ENCODE measurements at places on chromosomes 5 and 9. TPM values are rescaled to one million over a fixed set of nuclear protein-coding genes. Genes with fewer than 3 reads are reported as not detected.

DNA sequence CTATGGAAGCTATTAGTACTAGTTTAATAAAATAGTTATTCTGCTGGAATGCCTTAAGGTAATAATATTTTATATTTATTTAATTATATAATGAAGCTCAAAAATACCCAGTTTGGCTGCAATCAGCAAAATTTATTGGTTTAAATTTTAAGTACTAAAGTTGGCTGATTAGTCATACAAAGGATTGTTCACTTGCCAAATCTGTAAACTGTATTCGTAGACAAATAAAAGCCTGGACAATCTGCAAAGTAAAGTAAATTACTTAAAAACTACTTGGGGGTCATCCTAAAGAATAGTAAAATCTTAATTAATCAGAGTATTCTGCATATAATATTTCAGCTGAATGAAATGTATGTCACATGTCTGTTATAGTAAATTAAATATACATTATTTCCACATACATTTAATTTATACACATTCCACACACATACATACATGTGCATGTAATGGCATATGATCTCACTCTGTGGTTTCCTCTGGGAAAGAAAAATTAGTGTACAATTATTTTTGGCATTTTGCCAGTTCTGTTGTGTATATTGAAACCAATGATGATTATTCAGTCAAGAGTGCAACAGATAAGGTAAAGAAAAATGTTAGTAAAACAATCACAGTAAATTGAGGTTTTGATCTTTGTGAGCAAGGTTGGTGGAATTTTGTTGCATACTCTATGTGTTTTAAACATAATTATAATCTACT lies 455.9 kb downstream of the CDH9 start:
- H3K27ac ChIP-seq, result no peak overlapping the region
- no peak for DNase-seq
- H3K36me3 ChIP-seq, result no peaks in the 10 kb centered on the region

Gene PCDHGB5
- 4.8 TPM for total RNA-seq

Gene N4BP3
- 1.8 TPM for total RNA-seq

Gene NME5
- 5.4 TPM for total RNA-seq

DNA sequence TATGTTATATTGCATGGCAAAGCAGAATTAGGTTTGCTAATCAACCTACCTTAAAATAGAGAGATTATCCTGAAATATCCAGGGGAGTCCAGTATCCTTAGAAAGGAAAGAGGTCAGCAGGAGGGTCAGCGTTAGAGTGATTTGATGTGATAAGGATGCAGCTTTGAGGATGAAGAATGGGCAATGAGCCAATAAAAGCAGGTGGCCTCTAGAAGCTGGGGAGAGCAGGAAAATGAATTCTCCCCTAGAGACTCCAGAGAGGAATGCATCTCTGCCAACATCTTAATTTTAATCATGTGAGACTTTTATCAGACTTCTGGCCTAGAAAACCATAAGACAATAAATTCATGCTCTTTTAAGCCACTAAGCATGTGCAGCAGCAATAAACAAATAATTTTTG lies 65.7 kb upstream of the SYK start:
- H3K27ac ChIP-seq, result no peak overlapping the region
- no peak overlapping the region for H3K4me3 ChIP-seq
- no peaks in the 10 kb centered on the region for H3K27me3 ChIP-seq
- H3K36me3 ChIP-seq, result no peaks in the 10 kb centered on the region
- H3K4me1 ChIP-seq, result no peaks in the 10 kb centered on the region

- peaks cover 56% of the 10 kb centered on the region for H3K4me1 ChIP-seq
- H3K36me3 ChIP-seq, result no peaks in the 10 kb centered on the region
- peak overlapping the region; percentile 72 for H3K27ac ChIP-seq
- no peaks in the 10 kb centered on the region for H3K27me3 ChIP-seq
- DNase-seq, result no peak
- H3K4me3 ChIP-seq, result peak overlapping the region; percentile 16
Observed at GRCh38 chr5:32027717-32028458, 146.2 kb downstream of the GOLPH3 start.

Gene DNAH5
- 1.2 TPM for total RNA-seq

DNA sequence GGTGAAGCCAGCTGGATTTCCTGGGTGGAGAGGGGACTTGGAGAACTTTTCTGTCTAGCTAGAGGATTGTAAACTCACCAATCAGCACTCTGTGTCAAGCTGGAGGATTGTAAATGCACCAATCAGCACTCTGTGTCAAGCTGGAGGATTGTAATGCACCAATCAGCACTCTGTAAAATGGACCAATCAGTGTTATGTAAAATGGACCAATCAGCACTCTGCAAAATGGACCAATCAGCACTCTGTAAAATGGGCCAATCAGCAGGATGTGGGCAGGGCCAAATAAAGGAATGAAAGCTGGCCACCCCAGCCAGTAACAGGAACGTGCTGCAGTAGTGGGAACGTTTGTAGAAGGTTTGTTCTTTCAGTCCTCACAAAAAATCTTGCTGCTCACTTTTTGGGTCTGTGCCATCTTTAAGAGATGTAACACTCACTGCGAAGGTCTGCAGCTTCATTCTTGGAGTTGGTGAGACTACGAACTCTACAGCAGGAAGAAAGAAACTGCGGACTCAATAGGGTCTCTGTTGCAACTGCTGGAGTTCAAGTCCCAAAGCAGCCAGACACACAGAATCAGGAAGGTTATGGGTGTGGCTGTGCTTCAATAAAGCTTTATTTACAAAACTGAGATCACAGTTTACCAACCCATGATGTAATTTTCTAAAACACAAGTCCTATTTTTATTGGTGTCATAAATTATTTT lies 145.7 kb upstream of the ERCC6L2 start:
- no peak for DNase-seq
- no peaks in the 10 kb centered on the region for H3K27me3 ChIP-seq
- H3K4me1 ChIP-seq, result no peaks in the 10 kb centered on the region
- no peaks in the 10 kb centered on the region for H3K36me3 ChIP-seq
- no peak overlapping the region for H3K4me3 ChIP-seq
- H3K27ac ChIP-seq, result no peak overlapping the region

Gene SOHLH1
- total RNA-seq, result not detected

DNA sequence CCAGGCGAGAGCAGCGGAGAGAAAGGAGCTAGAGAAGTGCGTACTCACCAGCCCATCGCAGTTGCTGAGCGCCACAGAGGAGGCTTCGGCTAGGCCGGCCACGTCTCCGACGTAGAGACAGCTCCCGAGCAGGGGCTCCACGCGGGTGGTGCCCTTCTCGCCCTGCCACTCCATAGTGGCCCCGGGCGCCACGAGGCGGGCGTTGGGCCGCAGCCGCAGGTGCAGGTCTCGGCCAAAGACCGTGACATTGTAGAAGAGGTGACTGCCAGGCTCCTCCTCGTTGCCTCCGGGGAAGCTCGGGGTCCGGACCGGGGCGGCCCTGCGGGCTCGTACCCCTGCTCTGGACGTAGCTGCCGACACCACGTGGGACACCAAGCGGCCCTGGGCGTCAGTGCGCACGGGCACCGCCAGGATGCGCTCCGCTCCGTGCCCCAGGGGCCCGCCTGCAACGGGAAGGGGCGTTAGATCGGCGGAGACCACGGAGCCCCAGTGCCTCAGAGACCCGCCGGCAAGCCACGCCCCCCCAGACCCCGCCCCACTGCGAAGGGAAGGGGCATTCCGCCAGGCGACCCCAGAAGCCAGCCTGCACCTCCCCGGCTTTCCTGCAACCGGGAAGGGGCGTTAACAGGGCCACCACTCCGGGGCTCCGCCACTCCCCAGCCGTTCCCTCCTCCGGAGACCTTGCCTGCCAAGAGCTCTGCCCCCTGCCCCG lies 1.4 kb downstream of the ADAMTS2 start:
- H3K27ac ChIP-seq, result peak overlapping the region; percentile 70
- H3K36me3 ChIP-seq, result no peaks in the 10 kb centered on the region
- peak overlapping the region; percentile 80 for H3K4me3 ChIP-seq
- DNase-seq, result no peak
- H3K27me3 ChIP-seq, result peaks cover 57% of the 10 kb centered on the region

Gene FAM169A
- 2.1 TPM for total RNA-seq

- H3K27ac ChIP-seq, result no peak overlapping the region
- no peak overlapping the region for H3K4me3 ChIP-seq
- H3K4me1 ChIP-seq, result peaks cover 5% of the 10 kb centered on the region
- H3K36me3 ChIP-seq, result no peaks in the 10 kb centered on the region
- DNase-seq, result no peak
Observed at GRCh38 chr5:39216631-39217030, 2.7 kb downstream of the FYB1 start.

- H3K4me1 ChIP-seq, result peaks cover 7% of the 10 kb centered on the region
- H3K27ac ChIP-seq, result no peak overlapping the region
- no peaks in the 10 kb centered on the region for H3K36me3 ChIP-seq
Observed at GRCh38 chr9:112348257-112349007, 15.0 kb upstream of the PTBP3 start.

- H3K27ac ChIP-seq, result no peak overlapping the region
- DNase-seq, result no peak
- no peaks in the 10 kb centered on the region for H3K27me3 ChIP-seq
- H3K4me3 ChIP-seq, result no peak overlapping the region
- no peaks in the 10 kb centered on the region for H3K36me3 ChIP-seq
Observed at GRCh38 chr9:118618084-118618483, 751.2 kb downstream of the BRINP1 start.

Gene FOXD4L4
- total RNA-seq, result not detected

GRCh38 chr5:170254056-170254455 lies 21.3 kb downstream of the C5orf58 start:
- H3K4me1 ChIP-seq, result peaks cover 26% of the 10 kb centered on the region
- H3K27ac ChIP-seq, result peak overlapping the region; percentile 42
- no peak overlapping the region for H3K4me3 ChIP-seq
- no peaks in the 10 kb centered on the region for H3K36me3 ChIP-seq

DNA sequence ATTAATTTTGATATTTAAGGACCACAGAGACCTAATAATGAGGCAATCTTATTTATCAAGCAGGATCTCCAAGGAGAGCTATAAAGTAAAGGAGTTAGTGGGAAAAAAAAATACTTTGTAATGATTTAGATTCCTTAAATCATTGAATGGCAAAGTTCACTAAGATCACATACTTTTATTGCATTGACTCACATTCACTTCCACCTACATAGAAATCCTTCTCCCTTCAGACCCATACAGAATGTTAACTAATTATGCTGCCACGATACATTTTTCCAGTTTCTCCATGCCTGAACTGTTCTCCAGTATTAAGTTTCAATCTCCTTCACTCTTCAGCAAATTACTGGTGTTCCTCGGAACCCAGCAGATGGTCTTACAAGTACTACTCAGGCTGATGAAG lies 388.7 kb downstream of the EFNA5 start:
- no peak overlapping the region for H3K27ac ChIP-seq
- H3K27me3 ChIP-seq, result no peaks in the 10 kb centered on the region
- no peak for DNase-seq
- no peaks in the 10 kb centered on the region for H3K36me3 ChIP-seq
- no peaks in the 10 kb centered on the region for H3K4me1 ChIP-seq

All from esophagus muscularis mucosa (tissue), 4 donors.